ENCODE measurements at places on chromosomes 2 and 18.

- no peak overlapping the region for H3K27ac ChIP-seq
- H3K4me1 ChIP-seq, result peaks cover 29% of the 10 kb centered on the region
- no peaks in the 10 kb centered on the region for H3K27me3 ChIP-seq
- H3K36me3 ChIP-seq, result no peaks in the 10 kb centered on the region
- no peak for DNase-seq
- H3K4me3 ChIP-seq, result no peak overlapping the region
Observed at GRCh38 chr2:142599504-142599903, 278.0 kb upstream of the KYNU start.

DNA sequence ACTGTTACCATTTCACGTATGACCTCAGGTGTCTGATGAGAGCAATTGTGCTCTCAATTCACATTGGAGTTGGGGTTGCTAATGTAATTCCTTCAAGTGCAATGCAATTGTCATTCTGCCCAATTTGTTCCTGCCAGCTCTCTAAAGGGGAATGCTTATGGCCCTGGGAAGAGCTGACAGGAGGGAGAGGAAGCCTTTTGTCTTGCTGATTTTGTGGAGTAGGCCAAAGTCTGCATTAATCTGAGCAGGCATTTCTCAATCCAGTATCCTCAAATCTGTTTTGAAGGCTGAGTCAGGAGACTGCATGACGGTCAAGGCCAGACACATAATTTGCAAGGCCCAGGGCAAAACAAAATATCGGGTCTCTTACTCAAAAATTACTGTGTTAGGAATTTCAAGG, 326.4 kb upstream of the SPHKAP start:
- DNase-seq, result no peak
- H3K27me3 ChIP-seq, result no peaks in the 10 kb centered on the region
- no peak overlapping the region for H3K4me3 ChIP-seq
- no peaks in the 10 kb centered on the region for H3K4me1 ChIP-seq
- H3K36me3 ChIP-seq, result no peaks in the 10 kb centered on the region
- no peak overlapping the region for H3K27ac ChIP-seq

DNA sequence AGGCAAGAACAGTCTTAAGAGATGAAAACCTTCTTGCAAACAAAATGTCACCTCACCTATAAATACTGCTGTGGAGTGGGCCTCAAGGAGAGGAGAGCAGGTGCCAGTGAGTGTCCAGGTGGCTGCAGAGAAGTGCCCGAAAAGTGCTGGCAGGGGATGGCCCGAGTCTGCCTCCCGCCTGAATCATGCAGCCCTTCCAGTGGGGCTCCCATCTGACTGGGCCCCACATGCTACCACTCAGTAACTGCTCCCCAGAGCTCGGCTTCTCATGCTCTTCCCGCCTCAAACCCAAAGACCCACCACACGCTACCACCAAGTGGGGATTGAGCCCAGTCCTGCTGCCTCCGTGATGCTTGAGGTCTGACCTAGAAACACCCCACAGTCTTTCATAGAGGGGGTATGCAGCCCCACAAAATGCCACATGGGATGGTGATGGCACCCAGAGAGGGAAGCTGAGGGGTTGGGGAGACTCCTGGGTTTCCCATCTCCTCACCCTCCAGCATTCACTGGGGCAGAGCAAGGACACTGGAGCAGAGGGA, 7.4 kb downstream of the HS6ST1 start:
- no peak overlapping the region for H3K27ac ChIP-seq
- H3K36me3 ChIP-seq, result peaks cover 3% of the 10 kb centered on the region
- H3K4me1 ChIP-seq, result peaks cover 17% of the 10 kb centered on the region
- H3K4me3 ChIP-seq, result no peak overlapping the region
- no peaks in the 10 kb centered on the region for H3K27me3 ChIP-seq
- no peak for DNase-seq

- no peaks in the 10 kb centered on the region for H3K27me3 ChIP-seq
- no peak overlapping the region for H3K4me3 ChIP-seq
- H3K4me1 ChIP-seq, result no peaks in the 10 kb centered on the region
- no peak for DNase-seq
Observed at GRCh38 chr2:137287913-137288639, 522.7 kb downstream of the THSD7B start.

DNA sequence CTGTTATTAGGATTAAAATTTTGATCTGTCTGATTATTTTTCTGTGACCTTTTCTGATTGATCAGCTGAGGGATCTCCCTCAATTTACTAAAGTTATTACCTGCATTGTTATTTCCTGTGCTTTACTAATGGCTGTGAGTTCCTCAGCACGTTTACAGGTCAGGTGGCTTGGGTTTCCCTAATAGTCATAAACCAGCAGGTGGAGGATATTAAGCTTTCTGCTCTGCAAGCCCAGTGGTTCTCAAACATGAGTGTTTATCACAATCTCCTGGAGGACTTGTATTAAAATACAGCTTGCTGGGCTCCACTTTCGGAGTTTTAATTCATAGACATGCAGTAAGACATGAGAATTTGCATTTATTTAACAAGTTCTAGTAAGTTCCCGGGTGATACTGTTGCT, 22.4 kb upstream of the UGP2 start:
- no peak overlapping the region for H3K27ac ChIP-seq
- no peak overlapping the region for H3K4me3 ChIP-seq
- no peaks in the 10 kb centered on the region for H3K27me3 ChIP-seq
- no peak for DNase-seq
- no peaks in the 10 kb centered on the region for H3K4me1 ChIP-seq
- no peaks in the 10 kb centered on the region for H3K36me3 ChIP-seq

Data from A673 (cell line).